ENCODE measurements at places on chromosomes 5 and 9.

- no peak for DNase-seq
These were observed 5.9 kb downstream of the LIX1 start for GRCh38 chr5:97136475-97136874.

- peak; percentile 3 for DNase-seq
These were observed 42.3 kb downstream of the SNCAIP start for GRCh38 chr5:122354293-122354692.

DNA sequence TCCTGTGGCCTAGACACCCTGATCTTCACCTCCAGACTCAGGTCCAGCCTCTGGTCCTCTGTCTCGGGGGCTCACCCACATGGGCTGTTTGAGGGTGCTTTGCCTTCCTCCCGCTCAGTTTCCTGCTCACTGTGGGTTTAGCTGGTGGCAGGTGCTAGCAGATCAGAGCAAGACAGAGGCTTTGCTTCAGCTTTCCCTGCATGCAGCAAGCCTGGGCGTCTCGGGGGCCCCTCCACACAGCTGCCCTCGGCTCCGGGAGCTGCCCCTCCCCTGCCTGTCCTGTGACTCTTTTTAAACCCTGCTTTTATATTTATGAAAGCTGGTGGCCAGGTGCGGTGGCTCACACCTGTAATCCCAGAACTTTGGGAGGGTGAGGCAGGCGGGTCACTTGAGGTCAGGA lies 14.6 kb downstream of the MRPL36 start:
- no peak for DNase-seq

DNA sequence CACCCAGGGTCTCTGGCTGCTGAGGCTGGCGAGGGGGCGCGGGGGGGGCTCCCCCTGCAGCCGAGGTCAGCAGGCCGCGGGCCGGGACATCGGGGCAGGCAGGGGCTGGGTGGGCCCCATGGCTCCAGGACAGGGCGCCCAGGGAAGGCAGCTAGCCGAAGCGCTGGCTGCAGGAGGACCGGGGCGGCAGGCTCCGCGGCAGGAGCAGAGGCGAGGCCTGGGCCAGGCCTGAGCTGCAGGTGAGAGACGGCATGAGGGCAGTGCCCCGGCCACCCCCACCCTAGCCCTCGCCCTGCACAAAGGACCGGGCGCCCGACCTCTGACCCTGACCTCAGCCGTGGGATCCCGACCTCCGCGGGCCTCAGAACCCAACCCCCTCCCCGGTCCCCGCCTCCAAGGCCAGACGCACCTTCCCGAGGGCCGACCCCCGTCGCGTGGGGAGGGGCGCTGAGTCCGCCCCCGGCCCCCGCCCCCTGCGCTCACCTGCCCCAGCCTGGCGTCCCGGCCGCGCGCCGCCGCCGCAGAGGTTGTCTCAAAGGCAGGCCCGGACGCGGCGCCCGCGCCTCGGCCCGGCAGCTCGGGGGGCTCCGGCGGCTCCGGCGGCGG lies 431 bp downstream of the RNF208 start:
- no peak for DNase-seq

Measured in caudate nucleus (tissue), 63 donors.